ENCODE measurements at places on chromosomes 5 and 9.

DNA sequence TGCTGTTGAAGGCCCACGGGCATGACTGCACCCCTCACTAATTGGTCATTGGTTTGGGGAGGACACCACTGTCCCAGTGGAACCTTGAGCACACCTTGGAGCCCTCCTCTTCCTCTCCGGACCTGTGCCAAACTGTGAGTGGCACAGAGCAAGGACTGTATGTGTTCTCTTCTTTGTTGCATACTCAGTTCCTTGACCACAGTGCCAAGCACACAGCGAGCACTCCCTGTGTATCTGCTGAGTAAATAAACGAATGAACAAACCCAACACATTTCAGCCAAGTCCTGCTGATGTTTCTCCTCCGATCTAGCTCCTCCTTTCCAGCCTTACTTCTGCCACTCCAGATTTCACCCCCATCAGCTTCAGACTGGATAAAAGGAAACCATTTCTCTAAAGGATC is 2.7 kb upstream of the TRIM52 start:
- no peak for DNase-seq

DNA sequence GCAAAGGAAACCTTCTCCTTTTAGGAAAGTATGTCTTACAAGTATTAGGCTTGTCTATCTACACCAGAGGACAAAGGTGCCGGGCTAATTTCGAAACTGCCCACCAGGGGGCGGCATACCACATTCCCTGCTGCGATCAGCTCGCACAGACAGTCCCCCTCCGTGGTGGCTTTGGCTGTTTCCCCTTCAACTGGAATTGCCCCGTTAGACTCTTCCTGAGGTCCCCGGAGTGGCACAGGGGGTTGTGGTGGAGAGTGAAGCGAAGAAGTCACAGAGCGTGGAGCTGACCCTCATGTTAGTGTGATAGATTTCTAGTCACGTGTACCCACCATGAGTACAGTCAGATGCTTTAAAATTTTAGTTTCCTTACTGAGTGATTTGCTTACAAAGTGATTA is 17.5 kb downstream of the PTTG1 start:
- DNase-seq: peak; percentile 94

DNA sequence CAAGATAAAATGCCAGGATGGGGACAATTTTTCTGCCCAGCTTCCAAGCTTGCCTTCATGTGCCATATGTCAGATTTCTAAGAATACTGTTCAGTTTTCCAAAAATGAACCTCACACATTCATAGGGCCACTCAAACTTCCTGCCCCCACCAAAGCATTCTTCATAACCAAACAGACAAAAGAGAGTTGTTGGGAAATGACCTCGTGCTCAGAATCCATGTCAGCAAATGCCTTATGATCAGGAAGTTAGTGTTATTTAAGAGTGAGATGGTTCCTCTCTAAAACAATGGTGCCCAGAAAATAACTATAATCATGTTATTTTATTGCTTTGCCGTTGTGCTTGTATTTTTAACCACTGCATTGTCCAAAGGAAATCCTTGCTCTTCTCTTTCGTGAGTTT is 208.2 kb downstream of the ZNF608 start:
- no peak for DNase-seq

DNA sequence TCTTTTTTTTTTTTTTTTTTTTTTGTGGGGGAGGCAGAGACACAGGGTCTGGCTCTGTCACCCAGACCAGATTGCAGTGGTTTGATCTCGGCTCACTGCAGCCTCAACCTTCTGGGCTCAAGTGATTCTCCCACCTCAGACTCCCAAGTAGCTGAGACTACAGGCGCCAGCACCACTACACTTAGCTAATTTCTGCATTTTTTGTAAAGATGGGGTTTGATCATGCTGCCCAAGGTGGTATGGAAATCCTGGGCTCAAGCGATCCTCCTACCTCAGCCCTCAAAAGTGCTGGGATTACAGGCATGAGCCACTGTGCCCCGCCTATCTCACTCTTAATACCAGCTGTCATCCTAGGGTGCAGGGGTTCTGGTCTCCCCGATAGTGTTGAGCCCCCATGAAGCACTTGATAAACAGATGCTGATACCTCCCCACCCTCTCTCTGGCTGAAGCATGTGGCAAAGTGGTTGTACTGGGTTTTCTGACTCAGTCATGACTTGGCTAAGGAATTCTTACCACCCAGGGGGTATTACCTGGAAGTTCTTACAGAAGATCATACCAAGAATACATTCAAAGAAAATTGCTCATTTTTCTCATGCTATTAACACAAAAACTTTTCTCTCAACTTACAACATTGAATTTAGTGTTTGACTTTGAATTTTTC is 110.2 kb upstream of the DAPK1 start:
- no peak for DNase-seq

- no peak for DNase-seq
Measured at GRCh38 chr9:87831159-87831558, 51.5 kb upstream of the SPATA31E1 start.

- no peak for DNase-seq
Measured at GRCh38 chr9:18585996-18586395, 112.0 kb downstream of the ADAMTSL1 start.

- no peak for DNase-seq
Measured at GRCh38 chr5:2102819-2103776, 220.4 kb upstream of the IRX4 start.

GRCh38 chr9:105385381-105385985 is 62.4 kb upstream of the FSD1L start:
- DNase-seq: no peak

- no peak for DNase-seq
Measured at GRCh38 chr5:102040326-102040725, 255.8 kb downstream of the SLCO4C1 start.

DNA sequence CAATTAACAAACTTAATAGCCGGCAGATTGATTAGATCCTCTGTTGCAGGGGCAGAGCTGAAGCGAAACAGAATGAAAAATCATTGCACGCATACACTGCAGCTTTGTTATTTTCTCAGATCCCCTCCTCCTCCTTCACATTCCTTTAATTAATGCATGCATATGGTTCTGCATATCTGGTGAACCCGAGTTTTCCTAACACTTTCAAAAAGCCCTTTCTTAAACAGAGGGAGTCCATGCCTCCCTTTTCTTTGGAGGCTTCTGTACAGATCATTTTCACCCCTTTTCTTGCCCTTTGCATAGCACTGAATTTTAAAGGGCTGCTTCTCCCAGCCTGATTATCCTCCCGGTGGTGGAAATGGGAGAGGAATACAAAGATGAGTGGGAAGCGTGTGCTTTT is 136.6 kb upstream of the TBCA start:
- DNase-seq: no peak

- no peak for DNase-seq
Measured at GRCh38 chr5:82347201-82347865, 69.2 kb upstream of the RPS23 start.

DNA sequence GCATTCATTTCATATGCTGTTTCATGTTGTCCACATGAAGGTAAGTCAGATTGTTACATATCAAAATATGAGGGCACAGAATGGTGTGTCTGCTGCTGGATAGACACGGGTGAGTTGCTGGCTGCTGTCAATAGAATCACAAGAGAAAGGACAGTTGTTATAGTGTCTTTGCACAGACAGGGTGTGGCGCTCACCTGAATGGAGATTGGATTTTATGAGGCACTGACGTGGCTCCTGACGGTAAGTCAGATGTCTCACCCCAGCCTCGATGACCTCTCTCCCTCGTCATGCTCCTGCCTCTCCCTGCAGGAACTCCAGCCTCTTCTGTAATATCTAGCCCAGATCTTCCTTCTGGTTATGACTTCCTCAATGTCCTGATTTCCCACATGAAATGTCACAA is 75.4 kb upstream of the SELENOP start:
- DNase-seq: no peak

- peak; percentile 13 for DNase-seq
Measured at GRCh38 chr9:115109486-115109885, 8.5 kb downstream of the TNC start.

- no peak for DNase-seq
Measured at GRCh38 chr5:402615-403359, 40.2 kb upstream of the EXOC3 start.

- DNase-seq: no peak
Measured at GRCh38 chr5:79481574-79481973, 32.4 kb downstream of the HOMER1 start.

- peak; percentile 58 for DNase-seq
Measured at GRCh38 chr9:91193087-91193657, 168.5 kb downstream of the AUH start.

- DNase-seq: no peak
Measured at GRCh38 chr5:16595881-16596580, 20.8 kb downstream of the RETREG1 start.

- DNase-seq: no peak
Measured at GRCh38 chr5:40033411-40033810, 608.6 kb upstream of the DAB2 start.

GRCh38 chr9:77575785-77576184 is 72.3 kb downstream of the GNA14 start:
- peak; percentile 28 for DNase-seq

Measured in endothelial cell (in vitro differentiated cells).